ENCODE measurements at places on chromosomes 11 and 22.

- peak; percentile 67 for DNase-seq
Observed at GRCh38 chr22:20981787-20982562, at the start of gene LZTR1. Gene LZTR1, plus strand, starts transcription at chr22:20982297. Its CDS starts 75 bp downstream, at chr22:20982372.

GRCh38 chr11:29781268-29781667 is 235.6 kb downstream of the KCNA4 start:
- no peak for DNase-seq

DNA sequence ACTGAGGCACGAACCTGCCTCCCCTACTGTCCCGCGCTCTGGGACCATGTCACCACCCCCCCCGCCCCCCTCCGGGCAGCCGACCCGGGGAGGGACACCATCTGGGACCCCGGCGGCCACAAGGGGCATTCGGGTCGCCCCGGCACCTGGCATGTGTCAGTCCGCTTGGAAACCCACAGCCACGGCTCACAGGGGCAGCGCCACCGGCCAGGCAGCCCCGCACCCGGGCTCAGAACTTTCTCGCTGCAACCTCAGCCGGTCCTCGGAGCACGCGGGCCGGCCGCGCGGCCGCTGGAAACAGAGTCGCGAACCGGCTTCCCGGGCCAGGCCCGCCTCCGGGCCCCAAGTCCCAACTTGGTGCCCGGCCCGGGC is 159.9 kb upstream of the GRK3 start:
- DNase-seq: no peak

DNA sequence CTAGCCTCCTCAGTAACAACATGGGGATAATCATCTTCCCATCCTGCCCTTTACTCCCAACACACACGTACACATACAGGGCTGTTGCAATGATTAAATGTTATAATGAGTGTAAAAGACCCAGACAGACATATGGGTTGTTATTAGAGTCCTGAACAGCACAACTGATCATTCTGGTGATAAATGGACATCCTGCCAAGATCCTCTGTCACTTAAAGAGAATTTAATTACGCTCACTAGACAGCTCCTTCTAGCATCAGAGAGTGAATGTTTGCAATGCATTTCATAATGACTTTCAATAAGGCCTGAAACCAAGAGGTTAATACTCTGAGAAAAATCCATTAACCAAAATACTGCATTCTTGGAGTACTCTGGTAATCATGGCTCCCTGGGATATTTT is 115.8 kb downstream of the KCNC1 start:
- no peak for DNase-seq

DNA sequence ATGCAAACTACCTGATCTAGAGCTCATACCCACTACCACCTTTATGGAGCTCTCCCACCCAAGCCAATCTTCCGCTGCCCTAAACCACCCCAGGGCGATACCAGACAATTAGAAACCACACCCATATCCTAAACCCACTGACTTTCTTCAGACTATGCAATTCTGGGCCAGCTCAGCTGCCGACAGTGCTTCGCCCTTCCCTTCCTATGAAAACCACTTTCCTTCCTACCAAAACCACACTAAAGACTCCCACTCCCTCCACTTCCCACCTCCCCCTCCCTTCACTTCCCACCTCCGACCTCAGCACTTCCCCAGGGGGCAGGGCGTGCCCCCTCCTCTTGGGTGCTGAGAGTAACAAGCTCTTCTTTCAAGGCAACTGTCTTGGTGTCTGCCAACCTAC is 25.1 kb downstream of the B3GAT1 start:
- DNase-seq: no peak

- no peak for DNase-seq
Observed at GRCh38 chr22:45884201-45885062, 92.5 kb downstream of the WNT7B start.

- peak; percentile 27 for DNase-seq
Observed at GRCh38 chr11:122851366-122851966, 13.2 kb downstream of the CRTAM start.

DNA sequence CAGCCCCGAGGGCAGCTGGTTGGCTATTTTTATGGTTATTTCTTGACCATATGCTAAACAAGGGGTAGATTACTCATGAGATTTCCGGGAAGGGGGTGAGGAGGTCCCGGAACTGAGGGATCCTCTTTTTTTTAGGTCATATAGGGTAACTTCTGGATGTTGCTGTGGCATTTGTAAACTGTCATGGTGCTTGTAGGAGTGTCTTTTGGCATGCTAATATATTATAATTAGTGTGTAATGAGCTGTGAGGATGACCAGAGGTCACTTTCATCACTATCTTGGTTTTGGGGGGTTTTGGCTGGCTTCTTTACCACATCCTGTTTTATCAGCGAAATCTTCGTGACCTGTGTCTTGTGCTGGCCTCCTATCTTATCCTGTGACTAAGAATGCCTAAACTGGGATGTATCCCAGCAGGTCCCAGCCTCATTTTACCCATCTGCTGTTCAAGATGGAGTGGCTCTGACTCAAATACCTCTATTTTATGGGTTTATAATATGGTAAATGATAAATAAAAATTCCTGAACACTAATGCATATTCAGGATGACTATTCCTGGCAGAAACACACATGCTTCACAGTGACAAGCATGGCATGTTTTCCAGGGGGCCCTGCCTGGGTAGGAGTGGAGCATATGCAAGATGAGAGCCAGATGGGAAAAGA is 11.2 kb downstream of the KREMEN1 start:
- no peak for DNase-seq

DNA sequence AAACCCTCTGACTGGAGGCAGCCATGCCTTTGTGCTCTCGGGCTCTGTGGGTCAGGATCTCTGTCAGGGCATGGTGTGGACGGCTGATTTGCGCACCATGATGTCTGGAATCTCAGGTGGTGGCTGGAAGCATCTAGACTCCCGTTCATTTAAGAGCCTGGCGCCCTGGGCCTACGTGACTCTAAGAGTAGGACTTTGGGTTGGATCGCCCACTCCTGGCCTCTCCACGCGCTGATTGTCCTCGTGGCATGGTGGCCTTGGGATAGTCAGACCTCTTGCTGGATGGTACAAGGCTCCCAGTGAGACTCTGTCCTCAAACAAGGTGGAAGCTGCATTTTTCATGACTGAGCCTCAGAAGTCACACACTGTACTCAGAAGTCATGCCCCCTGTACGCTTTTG is 224.3 kb downstream of the TBC1D22A start:
- DNase-seq: no peak

- no peak for DNase-seq
Observed at GRCh38 chr11:123409456-123410217, 20.4 kb upstream of the GRAMD1B start.

DNA sequence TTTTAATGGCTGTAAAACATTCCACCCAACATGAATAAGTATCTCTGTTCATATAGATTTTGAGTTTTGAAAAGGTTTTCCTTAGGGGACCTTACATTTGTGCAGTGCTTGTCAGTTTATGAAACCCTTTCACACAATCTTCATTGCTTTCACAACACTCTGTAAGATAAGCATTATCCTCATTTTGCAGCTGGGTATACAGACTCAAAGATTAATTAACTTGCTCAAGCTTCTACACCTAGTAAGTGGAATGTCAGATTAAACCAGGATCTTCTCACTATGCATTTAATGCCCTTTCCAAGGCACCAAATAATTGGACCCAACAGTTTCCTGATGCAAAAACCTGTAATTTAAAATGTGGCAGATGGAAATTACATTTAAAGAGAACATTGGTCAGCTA is 11.6 kb upstream of the GAB2 start:
- DNase-seq: no peak

DNA sequence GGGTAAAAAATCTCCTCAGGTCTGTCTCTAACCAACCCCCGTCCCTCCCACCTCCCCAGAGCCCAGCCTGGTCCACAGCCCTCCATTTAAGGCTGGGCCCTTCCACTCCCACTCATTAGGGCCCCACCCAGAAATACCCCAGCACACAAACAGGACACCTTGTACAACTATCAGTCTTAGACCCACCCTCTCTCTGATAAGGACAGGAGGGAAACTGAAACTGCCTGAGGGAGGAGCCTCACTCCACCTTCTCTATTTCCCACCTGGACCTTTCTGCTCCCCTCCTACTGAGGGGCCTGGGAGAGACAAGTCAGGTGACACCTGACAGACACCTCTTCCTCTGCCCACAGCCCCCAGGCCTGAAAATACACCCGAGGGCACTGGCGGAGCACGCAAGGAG is 90.2 kb downstream of the PLEKHA7 start:
- no peak for DNase-seq

DNA sequence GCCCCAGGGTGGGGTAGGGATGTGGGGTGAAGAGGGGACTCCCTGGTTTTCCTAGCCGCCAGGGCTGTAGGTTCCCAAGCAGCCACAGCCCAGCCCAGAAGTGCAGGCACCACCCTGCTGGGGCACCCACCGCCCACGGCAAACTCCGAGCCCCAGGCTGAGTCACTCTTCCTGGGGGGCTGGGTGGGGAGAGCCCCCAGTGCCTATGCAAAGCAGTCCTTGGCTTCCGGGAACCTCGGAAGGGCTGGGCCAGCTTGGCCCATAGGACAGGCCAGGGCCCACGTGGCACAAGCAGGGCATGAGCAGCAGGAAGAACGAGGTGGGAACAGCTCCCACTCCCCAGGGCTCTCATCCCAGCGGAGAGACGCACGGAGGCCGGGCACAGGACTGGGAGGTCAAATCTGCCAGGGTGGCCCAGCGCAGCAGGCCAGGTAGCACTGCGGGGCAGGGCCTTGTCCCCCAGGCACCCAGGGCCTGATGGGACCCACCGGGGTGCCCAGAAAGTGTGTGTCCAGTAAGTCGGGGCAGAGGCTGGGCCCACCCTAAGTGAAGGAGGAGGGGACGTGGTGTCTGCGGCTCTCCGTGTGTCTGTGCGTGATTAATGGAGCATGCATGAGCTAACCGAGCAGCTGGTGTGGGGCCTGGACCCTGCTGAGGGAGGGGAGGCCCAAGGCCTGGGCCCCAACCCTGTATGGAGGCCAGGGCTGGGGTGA is 4.6 kb upstream of the IL17REL start:
- peak; percentile 50 for DNase-seq

- DNase-seq: no peak
Observed at GRCh38 chr11:27658535-27659236, 41.6 kb downstream of the BDNF start.

DNA sequence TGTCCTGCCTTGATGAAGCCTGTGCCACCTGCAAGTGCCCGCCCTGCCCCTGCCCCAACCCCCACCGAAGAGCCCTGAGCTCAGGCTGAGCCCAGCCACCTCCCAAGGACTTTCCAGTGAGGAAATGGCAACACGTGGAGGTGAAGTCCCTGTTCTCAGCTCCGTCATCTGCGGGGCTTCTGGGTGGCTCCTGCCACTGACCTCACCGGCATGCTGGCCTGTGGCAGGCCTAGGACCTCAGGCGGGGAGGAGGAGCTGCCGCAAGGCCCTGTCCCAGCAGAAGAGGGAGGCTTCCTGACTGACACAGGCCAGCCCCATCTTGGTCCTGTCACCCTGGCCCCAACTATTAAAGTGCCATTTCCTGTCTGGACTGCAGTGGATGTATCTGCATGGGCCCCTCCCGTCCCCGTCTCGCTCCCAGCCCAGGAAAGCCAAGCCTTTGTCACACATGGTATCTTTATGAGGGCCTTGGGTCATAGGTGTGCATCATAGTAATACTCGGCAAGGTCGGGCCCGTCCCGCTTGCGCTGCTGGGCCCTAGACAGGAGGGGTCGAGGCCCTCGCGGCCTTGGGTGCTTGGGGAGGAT is 882 bp downstream of the FREY1 start:
- DNase-seq: no peak

DNA sequence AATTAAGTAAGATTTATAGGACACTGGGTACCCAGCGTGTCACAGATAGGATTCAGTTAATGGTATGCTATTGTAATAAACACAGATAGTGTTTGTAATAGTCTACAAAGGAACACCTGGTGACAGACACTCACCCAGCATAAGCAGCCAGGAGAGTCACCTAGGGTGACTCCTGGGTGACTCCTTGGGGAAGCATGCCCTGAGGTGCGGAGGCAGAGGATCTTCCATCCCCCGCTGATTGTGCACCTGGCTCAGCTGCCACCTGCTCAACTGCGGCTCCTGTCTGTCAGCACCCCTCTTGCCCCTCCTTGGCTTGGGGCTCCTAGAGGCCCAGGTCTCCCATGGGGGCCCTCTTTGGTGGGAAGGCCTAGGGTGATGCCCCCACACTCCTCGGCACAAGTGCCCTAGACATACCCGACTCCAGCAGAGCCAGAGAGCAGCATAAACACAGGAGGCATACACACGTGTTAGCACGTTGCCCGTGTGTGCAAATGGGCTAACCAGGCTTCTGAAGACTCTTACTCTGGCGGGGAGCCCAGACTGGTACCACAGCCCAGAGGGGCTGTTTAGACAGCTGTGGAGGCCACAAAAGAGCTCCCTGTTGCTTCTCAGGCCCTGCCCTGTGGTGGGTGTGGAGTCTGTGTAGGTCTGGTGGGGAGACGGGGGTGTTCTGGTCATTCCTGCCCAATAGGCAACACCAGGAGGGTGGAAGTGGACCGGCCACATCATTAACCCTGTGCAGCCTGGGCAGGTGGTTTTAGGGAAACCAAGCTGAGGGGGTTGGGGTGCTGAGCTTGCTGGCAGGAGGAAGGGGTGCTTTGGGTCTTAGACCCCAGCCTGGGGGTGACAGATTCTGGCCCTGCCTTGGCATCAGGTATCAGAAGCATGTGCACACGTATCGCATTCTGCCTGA is 3.0 kb downstream of the INPPL1 start:
- DNase-seq: no peak

- DNase-seq: no peak
Observed at GRCh38 chr11:14975252-14975587, 3.1 kb upstream of the CALCA start.

DNA sequence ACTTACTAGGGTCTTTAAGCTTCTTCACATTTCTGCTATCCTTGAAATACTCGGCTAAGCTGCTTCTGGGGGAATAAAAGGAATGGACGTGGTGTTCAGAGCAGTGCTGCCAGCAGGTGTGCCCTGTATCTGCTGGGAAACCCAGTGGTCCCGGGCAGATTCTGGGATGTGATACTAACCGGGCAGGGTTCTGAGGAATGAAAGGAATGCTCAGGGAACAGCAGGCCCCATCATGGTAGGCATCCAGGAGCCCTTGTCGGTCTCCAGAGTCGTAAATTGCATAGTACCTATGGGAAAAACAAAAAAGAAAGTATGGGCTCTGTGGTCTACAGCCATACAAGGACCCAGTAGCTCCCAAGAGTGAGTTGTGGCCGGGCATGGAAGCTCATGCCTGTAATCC is 4.5 kb upstream of the TMEM223 start:
- DNase-seq: no peak

DNA sequence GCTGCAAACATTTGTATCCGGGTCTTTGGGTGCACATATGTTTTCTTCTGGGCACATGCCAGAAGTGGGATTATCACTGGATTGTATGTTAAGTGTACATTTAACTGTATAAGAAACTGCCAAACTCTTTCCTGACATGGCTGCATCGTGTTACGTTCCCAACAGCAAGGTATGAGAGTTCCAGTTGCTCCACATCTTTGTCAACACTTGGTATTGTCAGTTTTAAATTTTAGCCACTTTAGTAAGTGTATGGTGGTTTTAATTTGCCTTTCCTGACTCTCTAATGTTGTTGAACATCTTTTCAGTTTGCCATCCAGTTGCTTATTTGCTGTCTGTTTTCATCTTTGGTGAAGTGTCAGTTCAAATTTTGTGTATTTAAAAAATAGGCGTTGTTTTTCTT is 22.5 kb upstream of the SMIM38 start:
- DNase-seq: no peak

All from T-cell (primary cell).